ENCODE measurements at places on chromosomes 2 and 18.

DNA sequence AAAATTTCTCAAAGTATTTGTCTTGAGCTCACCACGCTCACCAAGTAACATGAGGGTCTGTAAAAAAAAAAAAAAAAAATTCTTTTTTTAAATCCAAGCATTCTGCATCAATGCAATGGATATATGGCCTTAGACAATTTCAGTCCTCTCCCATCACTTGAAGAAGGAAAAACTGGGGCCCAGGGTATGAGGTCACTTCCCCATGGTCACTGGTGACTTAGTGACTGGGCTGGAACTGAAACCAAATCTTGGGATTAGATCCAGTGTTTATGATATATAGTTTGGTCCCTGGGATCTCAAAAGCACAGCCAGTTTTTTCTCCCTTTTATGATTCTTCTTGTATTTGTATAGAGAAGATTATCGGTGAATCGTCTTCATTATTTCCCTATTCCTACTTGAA, 477.9 kb upstream of the TNP1 start:
- no peak for DNase-seq

DNA sequence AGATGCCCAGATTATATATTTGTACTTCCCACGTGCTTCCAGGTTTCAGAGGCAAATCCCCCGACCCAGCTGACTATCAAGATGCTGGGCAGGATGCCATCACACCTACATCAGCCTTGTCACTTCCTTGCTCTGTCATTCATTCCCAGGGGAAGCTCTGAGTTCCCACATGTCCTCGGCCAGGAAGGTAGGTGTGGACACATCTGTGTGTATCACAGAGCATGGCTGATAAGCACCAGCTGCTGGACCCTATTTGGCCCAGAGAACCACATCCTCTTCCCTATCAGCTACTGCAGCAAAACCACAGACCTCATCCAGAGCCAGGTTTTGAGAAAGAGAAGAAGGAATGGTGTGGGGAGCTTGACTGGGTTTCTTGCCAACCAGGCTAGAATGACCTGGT, 31.9 kb upstream of the ITGA6 start:
- DNase-seq: peak; percentile 53

DNA sequence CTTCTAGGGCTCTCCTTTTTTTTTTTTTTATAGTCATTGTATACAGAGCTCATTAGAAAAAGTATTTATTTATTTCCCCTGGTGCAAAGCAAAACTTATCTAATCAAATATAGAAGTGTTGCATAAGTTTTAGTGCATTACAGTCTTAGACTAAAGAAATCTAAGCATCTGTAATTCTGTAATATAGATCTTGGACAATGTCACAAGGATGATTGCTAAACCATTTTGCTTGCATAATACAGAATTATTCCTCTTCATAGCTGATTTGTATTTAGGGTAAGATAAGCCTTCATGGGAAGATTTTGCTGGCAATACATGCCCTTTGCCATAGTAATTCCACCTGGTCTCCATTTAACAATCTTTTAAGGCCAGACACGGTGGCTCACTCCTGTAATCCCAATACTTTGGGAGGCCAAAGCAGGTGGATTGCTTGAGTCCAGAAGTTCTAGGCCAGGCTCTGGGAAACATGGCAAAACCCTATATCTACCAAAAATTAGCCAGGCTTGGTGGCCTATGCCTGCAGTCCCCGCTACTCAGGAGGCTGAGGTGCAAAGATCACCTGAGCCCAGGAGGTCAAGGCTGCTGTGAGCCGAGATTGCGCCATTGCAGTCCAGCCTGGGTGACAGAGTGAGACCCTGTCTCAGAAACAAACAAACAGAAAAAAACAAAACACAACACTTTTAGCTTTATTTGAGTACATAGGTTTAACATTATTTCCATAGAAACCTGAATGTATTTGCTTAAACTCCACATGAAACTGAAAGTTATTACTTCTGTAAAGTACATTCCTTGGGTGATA, 2.2 kb upstream of the ACADL start:
- DNase-seq: no peak

DNA sequence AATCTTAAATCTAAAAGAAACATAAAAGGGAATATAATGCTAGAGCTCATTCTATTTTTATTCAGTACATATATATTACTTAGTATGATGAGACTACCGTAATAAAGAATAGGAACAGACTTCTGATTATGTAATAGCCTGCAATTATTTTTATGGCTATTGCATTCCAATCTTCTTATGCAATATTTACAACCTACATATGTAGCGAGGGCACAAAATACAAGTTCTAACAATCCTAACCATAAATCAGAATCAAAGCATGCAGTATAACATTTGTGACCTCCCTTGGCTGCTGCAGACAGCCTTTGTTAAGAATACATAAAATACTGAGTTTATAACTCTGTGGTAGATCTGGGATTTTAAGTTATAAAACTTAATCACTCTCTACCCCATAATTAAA, 177.6 kb downstream of the BABAM2 start:
- DNase-seq: no peak

DNA sequence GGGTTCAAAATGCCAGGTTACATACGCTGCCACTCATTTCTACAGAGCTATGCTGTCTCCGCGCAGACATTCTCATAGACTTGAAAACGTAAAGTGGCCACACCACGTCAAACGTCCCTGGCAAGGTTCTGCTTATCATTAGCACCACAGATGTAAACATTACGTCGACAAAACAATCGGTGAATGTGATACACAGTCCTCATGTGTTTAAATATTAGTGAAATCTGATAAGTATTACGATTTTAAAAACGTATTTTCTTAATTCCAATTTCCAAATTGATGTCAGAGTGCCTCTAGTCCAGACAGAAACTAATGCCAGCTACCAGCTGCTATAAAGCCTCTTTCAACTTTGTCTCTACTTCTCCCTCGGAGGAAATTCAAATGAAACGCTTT, 1.2 kb downstream of the STK17B start:
- peak; percentile 81 for DNase-seq

- DNase-seq: no peak
These were observed 131.1 kb downstream of the CCDC102B start for GRCh38 chr18:68928762-68929675.

- DNase-seq: peak; percentile 76
These were observed 78.5 kb downstream of the SDC1 start for GRCh38 chr2:20146401-20146800.

- peak; percentile 38 for DNase-seq
These were observed 2.3 kb downstream of the TM4SF20 start for GRCh38 chr2:227376656-227377396.

DNA sequence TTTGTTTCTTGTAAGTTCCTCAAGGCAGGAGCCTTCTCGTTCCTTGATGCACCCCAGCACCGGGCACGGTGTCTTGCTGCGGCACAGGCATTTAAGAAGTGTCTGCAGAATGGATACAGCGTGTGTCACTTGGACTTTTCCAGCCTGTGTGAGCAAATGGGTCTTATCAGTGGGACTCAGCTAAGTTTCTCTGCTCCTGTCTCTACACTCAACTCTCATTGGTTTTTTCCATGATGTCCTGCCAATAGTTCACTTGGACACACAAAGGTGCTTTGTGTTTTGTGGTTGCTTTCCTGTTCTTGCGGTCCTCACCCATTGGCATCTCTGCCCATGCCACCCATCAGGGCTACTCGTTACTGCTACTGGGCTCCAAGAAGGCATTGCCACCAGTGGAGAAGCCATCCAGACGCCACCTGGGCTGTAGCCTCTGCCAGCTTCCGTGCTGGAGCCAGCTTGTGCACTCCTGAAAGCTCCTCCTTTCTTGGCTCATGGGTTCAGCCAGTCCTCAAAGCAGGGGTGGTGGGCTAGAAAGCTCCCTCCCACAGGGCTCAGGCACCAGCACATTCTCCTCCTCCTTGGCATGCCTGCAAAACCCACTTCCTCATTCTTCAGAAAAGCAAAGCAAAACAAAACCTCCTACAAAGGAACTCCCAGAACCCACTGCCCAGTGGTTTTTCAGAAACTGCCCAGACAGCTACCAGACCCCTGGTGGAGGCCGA, 41.4 kb downstream of the IL1R2 start:
- peak; percentile 96 for DNase-seq

DNA sequence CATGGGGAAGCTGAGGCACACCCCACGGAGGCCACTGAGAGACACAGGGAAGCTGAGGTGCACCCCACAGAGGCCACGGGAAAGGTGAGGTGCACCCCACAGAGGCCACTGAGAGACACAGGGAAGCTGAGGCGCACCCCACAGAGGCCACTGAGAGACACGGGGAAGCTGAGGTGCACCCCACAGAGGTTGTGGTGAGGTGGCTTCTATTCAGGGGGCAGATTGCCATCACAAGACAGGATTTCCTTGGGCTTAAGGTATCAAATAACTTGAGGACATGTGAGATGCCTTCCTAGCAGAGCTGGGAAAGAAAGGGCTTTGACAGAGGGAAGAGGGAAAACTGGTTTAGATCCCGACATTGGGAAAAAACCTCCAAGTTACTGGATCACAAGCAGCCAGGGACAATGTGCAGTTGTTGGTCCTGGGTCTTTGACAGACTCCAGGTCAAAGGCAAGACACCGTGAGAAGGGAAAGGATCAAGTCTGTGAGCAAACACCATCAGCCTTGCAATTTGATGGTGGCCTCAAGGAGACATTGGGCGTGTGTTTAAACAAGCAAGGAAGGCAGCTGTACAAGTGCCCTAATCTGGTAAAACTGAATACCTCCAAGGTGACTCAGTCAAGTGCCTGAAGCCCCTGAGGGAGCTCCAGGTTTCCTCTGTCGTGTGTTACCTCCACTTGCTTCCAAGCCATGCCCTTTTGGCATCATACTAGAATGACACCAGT, 133.2 kb upstream of the EPAS1 start:
- DNase-seq: peak; percentile 67

- DNase-seq: no peak
These were observed 40.5 kb upstream of the AP1S3 start for GRCh38 chr2:223877721-223878410.

GRCh38 chr18:71131918-71132317, 843.1 kb downstream of the SOCS6 start:
- DNase-seq: no peak
